Activated T-helper 17 cell treated with anti-CD3 and anti-CD28 coated beads, Interleukin-2, amount 50 U/mL, for 72 hours (primary cell): ENCODE measurements at places on chromosomes 6 and 20.

GRCh38 chr6:98384801-98385200 lies 449.6 kb upstream of the POU3F2 start:
- ATAC-seq, result no peak

DNA sequence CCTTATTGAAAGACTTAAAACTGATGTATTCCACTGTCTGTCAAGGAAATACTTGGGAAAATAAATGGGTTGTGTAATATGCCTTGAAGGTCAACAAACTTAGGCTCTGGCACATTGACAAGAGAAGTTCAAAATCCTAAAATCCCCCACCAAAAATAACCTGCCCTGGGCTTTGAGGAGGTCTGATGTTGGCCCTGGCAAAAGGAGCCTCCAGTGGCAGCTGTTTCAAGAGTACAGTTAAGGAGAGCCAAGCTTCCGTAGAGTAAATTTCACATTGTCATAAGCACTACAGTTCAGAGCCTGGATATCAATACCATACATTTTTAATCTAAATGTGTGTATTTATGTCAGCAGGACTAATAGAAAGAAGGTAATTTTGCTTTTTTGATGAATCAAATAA lies 282.7 kb downstream of the EYA4 start:
- no peak for ATAC-seq

GRCh38 chr6:24933868-24934401 lies 1.8 kb downstream of the RIPOR2 start:
- no peak for ATAC-seq

DNA sequence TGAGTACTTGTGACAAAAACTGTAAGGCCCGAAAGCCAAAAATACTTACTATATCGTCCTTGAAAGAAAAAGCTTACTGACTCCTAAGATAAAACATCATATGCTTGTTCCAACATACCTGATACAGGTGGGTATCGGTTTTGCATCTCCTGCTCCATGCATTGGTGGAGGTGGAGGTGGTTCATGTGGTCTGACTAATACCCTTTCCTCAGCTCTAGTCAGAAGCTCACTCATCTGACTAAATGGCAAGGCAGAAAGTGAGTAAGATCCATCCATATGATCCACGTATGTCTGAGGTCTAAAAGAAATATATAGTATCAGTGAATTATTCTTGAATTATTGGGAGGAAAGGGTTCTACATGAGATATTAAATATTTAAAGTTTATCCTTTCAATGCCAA lies 76.2 kb downstream of the WASF1 start:
- ATAC-seq, result peak; percentile 60

- peak; percentile 74 for ATAC-seq
Measured at GRCh38 chr6:44237813-44238433, 9.0 kb upstream of the HSP90AB1 start.

DNA sequence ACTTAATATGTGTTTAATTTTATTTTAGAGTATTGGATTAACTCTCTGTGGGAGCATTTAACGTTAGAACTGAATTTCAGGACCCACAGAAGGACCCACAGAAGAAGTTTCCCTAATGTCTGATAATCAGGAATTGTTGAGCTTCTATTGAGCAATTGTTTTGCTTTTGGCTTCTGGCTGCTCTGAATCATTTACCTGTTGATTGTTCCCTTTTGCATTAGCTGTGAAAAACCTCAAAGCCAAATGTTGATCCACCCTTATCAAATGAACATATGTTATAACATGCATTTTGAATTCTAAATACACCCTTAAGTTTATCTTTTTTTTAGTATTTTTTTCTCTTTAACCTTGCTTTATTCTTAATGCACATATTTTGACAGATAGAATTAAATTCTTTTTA lies 393.5 kb downstream of the LAMA2 start:
- no peak for ATAC-seq

GRCh38 chr6:167208819-167209576 lies 51.2 kb upstream of the GPR31 start:
- ATAC-seq, result no peak

- no peak for ATAC-seq
Measured at GRCh38 chr6:72206606-72207005, 320.3 kb downstream of the RIMS1 start.

DNA sequence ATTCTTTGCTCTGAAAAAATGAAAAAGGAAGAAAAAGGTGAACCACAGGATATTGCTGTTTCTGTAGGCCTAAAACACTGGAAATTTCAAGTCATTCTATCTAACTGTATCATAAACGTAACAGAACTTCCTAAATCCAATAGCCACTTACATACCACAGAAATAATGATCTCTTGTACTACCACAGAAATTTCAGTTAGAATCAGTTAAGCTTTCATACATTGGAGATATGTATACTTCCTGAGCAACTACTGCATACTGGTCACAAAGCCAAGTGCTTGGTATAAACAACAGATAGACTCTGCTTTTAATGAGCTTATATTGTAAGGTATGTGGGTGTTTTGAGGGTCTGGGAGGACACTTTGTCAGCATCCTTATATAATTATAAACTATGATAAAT lies 38.6 kb downstream of the VTA1 start:
- ATAC-seq, result no peak

GRCh38 chr6:105136431-105137350 lies 43.1 kb downstream of the POPDC3 start:
- peak; percentile 50 for ATAC-seq

DNA sequence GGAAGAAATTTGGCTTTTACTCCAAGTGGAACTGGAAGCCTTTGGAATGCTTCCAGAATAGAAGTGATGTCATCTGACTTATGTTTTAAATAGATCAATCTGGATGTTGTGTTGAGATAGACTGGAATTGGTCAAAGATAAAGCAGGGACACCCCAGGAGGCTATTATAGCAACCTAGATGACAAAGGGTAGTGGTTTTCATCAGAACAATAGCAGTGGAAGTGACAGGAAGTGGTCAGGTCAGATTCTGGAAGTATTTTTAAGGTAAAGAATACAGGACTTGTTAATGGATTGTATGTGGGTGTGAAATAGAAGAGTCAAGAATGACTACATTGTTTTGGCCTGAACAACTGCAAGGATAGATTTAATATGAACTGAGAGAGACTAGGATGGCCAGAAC lies 191.4 kb downstream of the ADGRB3 start:
- ATAC-seq, result no peak

GRCh38 chr6:16496991-16497801 lies 258.8 kb downstream of the GMPR start:
- ATAC-seq, result no peak

DNA sequence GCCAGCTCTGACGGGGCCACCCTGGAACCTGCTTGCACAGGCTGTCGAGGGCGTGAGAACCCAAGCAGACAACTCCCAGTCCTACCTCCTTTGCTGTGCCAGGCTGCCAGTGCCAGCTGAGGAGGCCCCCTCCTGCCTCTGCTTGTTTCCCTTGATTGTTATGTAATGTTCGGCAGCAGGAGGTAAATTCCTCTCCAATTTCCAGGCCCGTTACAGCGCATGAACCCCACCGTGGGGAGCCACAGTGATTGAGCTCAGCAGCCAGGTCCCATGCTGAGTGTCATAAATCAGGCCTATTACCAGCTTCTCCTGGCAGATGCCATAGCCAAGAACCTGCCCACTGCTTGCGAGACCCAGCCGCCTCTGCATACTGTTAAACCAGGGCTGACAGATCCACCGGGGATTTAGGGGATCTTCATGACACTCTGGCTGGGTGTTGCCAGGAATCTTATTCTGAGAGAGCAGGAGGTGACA lies 320.5 kb downstream of the DHX35 start:
- no peak for ATAC-seq

- ATAC-seq, result no peak
Measured at GRCh38 chr6:130598021-130598989, 228.9 kb upstream of the SMLR1 start.

- no peak for ATAC-seq
Measured at GRCh38 chr6:137122612-137123011, 50.8 kb downstream of the IL22RA2 start.

GRCh38 chr20:19737025-19737424 lies 21.0 kb upstream of the RIN2 start:
- ATAC-seq, result peak; percentile 89

DNA sequence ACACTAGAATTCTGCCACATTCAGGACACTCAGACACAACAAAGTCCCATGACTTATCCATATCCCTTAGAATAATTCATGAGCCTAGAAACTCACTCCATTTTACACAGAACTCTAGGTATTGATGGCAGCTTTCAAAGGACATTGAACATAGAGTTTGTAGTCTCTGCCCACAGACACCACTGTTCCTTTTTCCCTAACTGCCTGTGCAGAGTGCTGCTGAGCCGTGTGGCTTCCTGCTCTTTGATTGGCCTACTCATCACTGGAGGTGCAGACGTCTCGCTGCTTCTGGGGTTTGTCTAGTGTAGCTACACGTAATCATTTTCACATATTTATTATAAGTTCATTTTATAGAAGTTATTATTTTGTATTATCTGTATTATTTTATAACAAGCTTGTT lies 407.6 kb downstream of the PREX1 start:
- no peak for ATAC-seq

DNA sequence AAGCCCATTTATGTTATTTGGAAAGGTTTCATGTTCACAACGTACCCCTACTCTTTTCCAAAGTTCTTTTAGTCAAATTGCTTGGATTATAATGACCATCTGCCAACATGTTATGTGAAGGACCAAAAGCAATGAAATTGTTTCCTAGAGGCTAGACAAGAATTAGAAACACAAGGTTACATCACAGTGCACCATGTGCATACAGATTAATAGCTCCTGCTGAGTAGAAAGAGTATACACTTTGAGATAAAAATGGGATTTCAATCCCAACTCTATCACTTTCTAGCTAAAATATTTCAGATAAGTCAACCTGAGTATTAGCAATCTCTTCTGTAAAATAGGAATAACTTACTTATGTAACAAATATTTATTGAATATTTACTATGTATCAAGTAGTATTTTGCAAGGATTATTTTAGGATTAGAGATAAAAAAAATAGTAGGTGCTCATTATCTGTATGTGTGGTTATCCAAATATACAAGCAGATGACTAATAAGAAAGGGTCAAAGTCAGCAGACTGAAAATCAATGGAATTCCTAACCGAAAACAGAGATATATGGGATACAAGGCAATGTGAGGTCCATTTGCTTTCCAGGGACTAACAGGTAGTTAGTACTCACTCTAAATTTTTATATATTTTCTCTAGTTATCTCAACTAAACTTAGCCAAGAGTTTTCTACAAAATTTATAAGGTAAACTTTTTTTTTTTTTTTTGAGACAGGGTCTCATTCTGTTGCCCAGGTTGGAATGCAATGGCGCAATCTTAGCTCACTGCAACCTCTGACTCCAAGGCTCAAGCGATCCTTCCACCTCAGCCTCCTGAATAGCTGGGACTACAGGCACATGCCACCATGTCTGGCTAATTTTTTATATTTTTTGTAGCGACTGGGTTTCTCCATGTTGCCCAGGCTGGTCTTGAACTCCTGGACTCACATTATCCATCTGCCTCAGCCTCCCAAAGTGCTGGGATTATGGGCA lies 127.7 kb downstream of the PDSS2 start:
- no peak for ATAC-seq

DNA sequence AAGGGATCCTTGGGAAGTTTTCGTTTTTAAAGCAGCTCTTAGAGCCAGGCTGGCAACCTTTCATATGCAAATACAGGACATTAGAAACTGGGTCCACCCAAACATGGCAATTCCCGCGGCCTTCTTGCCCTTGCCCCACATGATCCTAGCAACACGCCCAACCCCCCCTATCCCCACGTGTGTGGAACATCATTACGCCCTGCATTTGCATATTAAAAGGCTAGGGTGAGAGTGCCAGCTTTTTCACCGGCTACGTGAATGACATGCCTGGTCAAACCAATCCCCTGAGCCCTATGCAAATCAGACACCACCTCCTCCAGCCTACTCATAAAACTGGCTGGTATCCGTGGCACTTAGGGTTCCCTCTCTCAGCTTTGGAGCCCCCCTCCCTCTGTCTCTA lies 88.1 kb downstream of the TNFRSF21 start:
- ATAC-seq, result no peak

DNA sequence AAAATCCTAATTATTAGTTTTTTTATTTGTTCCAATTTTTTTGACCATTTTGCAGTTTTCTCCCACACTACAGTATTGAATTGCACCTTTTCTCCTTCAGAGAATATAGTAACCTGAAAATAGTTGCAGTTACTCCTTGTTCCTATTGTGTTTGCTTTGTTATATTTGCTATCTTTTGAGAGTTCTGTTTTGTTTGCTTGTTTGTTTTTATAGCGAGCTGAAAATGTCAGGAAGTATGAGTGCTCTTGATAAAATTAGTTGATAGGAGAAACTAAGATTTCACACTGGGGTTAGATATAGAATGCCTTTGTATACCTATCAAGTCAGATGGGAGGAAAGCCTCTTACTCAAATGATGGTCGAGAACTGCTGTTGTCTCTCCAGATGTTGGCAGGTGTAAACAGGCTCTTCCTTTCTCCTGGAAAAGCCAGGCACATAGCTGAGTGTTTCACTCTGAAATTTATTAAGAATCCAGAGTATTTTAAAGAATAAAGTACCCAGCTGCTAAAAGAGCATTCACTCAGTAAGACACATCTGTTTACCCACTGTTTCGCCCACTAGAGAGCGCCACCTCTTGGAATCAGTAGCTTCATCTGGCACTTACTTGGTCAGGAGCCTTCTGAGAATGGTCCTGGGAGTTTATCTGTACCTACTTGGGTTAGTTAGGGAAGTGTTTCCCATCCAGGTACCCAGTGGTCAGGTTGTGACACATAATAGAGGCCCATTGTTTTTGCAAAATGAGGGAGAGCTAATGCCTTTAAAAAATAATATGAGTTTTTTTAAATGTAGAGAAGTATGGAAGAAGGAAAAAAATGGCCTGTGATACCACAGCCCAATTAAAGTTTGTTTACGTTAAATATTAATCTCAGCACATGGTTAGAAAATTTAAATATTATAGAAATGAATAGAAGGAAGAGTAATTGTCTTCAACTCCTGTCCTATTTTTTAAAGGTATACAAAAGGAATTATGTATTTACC lies 11.2 kb downstream of the NT5DC1 start:
- ATAC-seq, result peak; percentile 59

- ATAC-seq, result no peak
Measured at GRCh38 chr6:33314943-33315792, 1.3 kb upstream of the TAPBP start.

DNA sequence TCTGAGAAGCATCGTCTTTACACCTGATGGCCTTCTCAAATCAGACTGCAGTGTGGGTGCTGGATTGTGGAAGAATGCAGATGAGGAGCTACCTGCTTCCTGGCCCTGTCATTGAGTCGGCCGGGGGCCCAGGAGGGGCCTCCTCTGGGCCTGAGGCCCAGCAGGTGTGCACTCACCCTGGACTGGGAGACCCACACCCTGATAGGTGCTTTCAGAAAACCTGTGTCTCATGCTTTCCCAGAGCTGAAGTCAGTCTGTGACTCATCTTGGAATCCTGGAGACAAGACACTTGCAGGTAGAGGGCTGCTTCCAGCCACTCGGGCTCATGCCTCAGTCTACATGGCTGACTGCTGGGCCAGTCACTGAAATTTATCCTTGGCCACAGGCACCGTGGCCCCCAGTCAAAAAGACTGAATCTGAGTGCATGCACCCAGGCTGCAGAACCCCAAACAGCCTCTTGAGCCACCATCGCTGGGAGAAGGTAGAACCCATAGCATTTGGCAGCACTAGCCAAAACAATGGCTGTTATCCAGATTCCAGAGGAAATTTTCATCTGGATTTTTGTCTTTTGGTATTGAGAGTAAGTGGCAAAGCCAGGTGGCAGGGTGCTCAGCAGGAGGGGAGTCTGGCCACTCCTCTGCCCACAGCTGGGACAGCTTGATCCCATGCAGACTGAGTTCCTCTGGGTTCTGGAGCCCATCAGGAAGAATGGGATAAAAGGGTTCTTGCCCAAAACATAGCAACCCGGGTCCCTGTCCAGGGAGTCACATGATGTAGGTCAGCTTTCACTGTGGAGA lies 182.0 kb upstream of the CST7 start:
- ATAC-seq, result no peak

- ATAC-seq, result no peak
Measured at GRCh38 chr6:23173234-23173633, 603.9 kb downstream of the HDGFL1 start.
